ENCODE measurements at places on chromosomes 4 and X.
A peak's percentile ranks its signal among the peaks of the same experiment; 100 is the strongest.

GRCh38 chr4:16457944-16458343 is 231.7 kb upstream of the TAPT1 start:
- DNase-seq, result peak; percentile 8

- no peak for DNase-seq
Observed at GRCh38 chr4:177092807-177093206, 216.9 kb upstream of the NEIL3 start.

DNA sequence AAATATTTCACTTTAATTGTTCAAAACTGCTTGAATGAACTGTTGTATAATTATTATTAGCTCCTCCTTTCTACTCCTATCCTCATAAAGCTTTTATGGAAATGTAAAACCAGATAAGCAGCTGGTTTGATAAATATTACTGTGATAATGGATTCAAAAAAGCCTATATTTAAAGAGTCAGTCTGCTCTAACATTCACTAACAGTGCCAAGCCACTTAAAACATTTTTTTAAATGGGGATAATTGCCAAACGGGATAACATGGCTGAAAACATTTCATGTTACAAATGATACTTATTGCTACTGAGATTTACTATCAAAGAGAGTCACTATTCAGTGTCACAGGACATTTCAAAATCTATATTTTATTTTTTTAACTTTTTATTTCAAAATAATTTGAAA is 17.4 kb downstream of the ARHGAP24 start:
- DNase-seq, result no peak

GRCh38 chrX:40111868-40112267 is 14.1 kb upstream of the BCOR start:
- DNase-seq, result no peak

DNA sequence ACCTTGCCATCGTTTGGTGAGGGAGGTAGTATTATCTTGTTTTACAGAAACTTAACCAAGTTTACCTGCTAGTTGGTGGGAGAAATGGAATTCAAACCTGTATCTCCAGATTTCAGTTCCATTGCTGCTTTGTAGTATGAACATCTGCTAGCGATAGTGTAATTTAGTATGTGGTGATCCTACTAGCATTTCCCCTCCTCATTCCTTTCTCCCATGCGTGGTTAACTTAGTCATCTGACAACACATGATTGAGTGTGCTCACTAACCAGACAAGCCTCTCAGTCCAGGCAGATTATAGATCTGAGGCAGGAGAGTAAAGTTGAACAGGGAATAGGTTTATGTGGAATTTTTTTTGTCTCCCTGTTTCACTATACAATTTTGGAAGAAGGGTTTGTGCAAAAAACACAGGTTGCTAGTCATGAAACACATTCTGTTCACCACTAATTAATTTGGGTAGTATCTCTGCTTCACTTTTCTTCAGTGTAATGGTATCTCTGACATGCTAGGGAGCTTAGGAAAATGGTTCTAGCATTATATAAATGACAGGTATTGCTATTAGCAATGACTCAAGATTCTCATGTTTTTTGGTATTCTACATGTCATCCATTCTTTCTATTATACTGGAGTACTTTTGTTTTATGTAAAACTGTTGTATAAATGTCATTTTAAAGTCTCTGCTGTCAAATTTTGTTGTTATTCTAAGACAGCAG is 21.7 kb downstream of the RBPJ start:
- peak; percentile 74 for DNase-seq

- no peak for DNase-seq
Observed at GRCh38 chr4:79934660-79935059, 138.4 kb downstream of the ANTXR2 start.

- DNase-seq, result no peak
Observed at GRCh38 chrX:110181459-110182137, 136.3 kb downstream of the AMMECR1 start.

- DNase-seq, result no peak
Observed at GRCh38 chr4:52051615-52052474, 741 bp downstream of the SPATA18 start.

GRCh38 chr4:140125374-140125773 is 28.6 kb downstream of the MAML3 start:
- DNase-seq, result no peak
